ENCODE measurements at places on chromosomes 5 and 9.

DNA sequence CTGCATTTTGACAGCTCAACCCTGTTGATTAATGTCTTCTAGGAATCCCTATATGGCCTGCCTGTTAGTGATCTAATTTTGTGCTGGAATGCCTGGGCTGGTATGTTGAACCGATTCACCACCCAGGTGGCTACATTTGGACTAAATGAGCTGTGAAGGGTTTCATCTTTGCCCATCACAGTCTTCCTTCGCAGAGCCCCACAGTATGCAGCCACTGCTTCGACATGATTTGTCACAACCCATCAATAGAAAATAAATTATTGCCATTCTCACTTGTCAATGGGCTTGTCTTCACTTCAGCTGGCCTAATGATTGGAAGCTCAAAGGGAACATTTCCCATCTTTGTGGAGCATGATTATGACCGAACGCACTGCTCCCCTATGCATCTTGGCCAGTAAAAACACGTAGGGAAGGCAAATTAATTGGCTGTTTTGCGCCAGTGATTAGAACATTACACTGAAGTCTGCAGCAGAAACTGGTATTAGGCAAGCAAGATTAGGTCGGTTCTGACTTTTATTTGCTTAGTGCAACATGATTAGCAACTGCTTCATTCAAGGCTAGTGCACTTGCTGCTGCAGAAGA, 408.5 kb downstream of the KIAA0825 start:
- DNase-seq, result no peak

DNA sequence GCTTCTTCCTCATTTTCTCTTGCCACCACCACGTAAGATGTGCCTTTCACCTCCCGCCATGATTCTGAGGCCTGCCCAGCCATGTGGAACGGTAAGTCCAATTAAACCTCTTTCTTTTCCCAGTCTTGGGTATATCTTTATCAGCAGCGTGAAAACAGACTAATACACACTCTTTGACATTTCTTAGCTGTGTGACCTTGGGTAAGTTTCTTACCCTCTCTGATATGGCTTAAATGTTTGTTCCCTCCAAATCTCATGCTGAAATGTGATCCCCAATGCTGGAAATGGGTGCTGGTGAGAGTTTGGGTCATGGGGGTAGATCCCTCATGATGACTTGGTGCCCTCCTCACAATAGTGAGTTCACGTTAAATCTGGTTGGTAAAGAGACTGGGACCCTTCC, 188.8 kb upstream of the IRX4 start:
- DNase-seq, result no peak

DNA sequence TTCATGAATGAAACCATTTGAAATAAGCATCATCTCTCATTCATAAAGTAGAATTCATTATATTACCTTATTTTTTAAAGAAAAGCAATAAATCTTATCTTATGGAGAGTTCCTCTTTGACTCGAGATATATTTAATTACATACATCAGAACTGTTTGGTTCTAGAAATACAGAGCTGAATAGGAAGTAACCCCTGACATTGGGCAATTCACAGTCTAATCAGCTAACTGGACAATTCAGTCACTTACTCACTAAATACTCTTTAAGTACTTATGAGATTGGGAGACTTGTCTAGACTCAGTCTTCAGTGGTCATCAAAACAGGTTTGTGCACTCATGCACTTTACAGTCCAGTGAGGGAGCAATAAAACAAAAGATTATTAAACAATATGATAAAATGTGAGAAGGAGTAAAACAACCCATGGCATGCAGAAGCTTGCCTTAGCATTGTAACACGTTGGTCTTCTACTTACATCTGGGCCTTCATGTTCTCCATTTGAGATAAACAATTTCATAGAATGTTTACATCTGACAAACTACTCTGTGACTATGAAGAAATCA, 11.5 kb upstream of the FBXO38 start:
- no peak for DNase-seq

DNA sequence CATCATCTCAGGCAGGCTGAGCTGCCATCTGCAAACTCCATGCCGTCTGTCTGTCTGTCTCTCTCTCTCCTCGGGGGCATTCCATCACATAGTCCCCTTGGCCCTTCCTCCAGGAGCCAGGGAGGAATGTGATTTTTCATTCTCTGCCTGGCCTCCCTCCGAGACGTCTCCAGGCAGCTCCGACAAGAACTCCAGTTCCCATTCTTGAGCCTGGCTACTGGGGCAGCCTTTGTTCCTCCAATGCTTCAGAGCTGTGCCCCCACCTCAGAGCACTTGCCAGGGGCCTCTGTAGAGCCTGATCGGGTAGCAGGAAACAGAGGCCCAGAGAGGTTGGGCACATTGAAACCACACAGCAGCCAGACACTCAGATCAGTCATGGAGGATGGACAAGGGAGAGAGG, 74.0 kb downstream of the COL27A1 start:
- no peak for DNase-seq

- no peak for DNase-seq
These were observed 21.2 kb downstream of the MEGF9 start for GRCh38 chr9:120692901-120693699.

- DNase-seq, result no peak
These were observed 76.3 kb downstream of the HSPA4 start for GRCh38 chr5:133128066-133128465.

DNA sequence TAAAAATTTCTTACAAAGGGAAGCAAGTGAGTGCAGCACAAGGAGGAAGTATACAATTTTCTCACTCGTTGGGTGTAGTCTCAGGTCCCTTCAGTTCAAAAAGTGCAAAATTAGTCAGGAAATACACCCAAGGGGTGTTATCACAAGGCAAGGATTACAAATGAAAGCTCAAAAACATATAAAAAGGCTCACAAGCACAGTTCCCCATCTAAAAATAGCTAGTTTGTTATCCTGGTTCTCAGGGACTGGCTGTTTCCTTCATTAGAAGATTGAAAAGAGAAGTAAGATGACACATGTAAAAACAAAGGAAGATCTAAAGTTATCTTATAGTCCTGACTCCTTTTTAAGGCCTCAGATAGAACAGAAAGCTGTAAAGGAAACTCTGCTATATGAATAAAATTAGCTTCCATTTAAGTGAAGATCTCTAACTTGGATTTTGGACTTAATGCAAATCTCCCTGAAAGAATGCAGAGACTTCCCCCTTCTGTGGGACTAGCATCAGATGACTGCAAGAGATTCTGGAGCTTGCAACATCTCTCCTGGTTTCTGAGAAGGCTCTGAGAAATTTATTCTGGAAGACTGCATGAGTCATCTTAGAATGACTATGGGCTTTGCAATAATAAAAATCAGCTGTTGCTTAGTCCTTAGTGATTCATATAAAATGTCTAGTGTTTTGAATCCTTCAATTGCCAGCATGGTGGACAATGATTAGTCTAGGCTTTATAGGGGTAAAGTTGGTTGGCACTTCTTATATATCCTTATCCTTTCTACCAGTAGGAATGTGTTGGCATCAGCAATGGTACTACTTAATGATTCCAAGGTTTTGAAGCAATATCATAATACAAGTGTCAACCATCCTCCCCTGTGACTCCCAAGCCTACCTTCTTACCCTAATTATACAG, 25.4 kb downstream of the DAB2 start:
- peak; percentile 32 for DNase-seq

GRCh38 chr5:18526792-18527405, 892.6 kb downstream of the TAF11L14 start:
- no peak for DNase-seq

DNA sequence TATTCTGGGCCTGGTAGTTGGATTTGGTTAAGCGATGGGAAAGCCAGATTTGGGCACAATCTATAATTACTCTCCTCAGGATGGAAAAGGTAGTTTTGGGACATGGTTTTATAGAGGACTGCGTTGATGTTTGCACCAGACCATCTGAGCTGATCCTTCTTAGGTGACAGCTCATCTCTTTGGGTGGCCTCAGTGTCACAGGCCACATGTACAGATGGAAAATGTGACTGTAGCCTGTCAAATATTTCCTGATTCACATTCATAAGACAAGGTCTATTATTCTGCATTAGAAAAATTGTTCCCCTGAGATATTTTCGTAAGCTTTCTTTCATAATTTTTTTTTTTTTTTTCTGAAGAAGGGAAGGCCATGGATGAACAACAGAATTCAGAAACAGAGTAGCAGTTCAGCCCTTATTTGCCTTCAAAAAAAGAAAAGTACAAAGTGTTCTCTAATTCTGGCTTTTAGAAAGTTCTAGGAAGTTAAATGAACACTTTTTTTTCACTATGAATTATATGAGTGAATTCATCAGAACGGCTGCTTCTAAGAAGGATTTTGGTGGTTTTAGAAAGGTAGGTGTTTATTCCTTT, 81.0 kb downstream of the NNT start:
- no peak for DNase-seq

DNA sequence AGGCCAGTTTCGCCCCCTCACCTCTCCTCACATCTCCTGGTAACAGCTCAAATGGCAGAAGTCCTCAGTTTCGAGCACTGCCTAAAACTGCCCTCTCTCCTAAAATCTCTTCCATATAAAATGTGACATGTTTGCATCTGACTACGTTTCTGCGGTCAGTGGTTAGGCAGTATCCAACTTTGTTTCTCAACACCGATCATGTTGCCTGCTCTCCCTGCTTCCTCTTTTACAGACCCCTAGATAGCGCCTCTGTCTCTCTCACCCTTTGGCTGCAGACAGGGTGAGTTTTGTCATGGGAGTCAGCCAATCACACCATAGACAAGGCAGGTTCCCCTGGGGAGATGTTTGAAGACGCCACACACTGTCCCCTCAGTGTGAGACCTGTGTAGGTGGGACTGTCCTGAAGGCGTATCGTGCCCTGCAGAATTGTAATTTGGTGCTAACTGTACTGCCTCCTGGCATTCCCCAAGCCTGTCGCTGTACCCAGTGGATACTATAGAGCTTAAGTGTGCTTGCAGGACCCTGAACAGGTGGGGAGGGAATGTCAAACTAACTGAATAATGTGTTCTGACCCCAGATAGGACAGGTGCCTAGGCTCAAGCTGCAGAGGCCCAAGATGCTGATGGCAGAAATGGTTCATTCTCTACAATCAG, 1.1 kb downstream of the HEXB start:
- no peak for DNase-seq

DNA sequence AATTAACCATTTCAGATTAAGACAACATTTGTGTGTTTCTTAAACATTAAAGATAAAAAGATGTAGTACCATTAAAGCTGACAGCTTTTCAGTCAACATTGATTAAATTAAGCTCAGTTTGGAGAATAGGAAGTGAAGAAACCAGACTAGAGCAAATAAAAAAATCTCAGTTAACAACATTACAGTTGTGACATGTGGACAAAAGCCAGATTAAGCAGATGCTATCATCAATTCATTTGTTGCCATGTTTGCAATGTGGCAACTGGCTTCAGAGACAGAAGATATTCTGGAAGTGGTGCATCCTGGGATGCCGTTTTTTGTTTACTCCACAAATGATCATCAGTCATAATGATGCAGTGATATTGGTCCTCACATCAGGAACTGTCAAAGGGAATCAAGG, 70.3 kb upstream of the CNTLN start:
- DNase-seq, result no peak

GRCh38 chr9:20048437-20048836, 259.6 kb upstream of the SLC24A2 start:
- DNase-seq, result no peak

GRCh38 chr9:81560851-81561732, 128.3 kb downstream of the TLE1 start:
- no peak for DNase-seq

GRCh38 chr9:3478549-3478953, 47.2 kb downstream of the RFX3 start:
- DNase-seq, result no peak

DNA sequence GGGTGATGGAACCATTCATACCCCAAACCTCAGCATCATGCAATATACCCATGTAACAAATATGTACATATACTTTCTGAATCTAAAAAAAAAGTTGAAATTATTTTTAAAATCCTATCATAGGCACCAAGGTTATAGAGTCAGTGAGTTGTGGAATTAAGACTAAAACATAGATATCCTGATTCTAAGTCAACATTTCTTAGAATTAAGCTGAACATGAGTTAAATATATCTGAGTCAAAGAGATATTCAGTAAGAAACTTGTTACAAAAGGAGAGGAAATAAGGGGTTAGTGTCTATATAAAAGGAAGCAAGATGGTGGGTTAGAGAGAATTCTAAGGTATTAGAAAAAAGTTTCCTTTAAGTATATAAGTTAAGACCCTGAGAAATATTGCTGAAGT, 89.9 kb downstream of the CCDC192 start:
- no peak for DNase-seq

DNA sequence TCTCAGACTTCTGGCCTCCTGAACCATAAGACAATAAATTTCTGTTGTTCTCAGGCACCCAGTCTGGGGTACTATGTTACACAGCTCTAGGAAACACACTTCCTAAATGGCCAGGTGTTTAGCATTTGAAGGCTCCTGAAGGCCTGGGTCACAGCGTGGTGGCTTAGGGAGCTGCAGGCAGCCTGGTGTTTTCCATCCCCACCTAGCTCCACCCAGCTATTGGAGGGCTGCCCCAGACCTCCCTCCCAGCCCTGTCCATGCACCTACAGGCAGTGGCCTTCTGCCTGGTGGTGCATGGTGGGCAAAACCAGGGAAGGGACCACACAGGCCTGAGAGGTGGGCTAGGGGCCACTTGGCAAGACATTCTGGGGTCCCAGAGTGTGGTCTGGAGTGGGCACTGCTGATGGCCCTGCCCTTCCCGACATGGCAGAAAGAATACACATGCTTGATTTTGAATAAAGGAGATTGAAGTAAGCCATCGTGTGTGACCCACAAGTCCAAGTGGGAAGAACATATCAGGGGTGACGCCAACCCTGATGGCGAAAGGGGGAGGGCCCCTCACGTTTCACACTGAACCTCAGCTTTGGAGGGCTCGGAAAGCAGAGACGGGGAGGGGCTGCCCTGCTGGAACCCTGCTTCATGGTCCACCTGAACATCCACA, 1.3 kb upstream of the SUSD3 start:
- no peak for DNase-seq

- DNase-seq, result no peak
These were observed 574.2 kb downstream of the RAB3C start for GRCh38 chr5:59157068-59157467.

DNA sequence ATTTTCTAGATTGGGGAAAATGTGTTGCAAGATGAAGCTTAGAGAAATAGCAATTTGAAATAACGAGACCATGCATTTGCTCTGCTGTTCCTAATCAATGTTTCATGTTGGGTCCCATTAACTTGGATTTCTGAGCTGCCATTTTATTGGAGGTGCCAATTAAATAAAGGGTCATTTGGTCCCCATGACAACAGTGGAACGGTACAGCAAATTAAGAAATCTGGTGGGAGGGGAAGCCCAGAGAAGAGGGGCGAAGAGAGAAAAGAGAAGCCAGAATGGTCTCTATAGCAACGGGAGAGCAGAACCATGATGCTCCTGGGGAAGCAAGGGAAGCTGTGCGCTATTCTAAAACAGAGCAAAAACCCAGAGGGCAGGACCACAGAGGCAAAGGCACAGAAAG, 120.2 kb downstream of the ENTREP1 start:
- no peak for DNase-seq

All from hippocampal formation (tissue), 2 donors.